ENCODE measurements at places on chromosomes 7 and 10.

- no peak overlapping the region for H3K4me3 ChIP-seq
- H3K36me3 ChIP-seq, result no peaks in the 10 kb centered on the region
- no peak for DNase-seq
- H3K27ac ChIP-seq, result no peak overlapping the region
- peaks cover 18% of the 10 kb centered on the region for H3K4me1 ChIP-seq
- H3K27me3 ChIP-seq, result no peaks in the 10 kb centered on the region
Observed at GRCh38 chr10:26770069-26770468, 72.6 kb downstream of the PDSS1 start.

DNA sequence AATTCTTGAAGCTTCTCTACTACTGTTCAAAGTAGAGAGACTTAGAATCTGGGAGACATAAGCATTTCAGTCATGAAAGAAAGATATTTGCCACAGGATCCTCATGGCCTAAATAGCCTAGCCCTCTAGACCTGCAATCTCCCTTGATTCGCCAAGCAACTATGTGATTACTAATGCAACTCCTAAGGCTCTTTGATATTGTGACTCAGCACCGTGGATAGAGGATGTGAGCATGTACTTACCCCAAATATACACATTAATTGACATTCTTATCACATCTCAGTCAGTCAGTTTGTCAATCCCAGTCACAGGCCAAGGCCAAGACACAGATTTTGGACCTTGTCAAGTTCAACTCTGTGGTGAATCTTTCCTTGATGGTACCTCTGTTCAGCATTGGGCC lies 42.6 kb downstream of the GPR37 start:
- no peaks in the 10 kb centered on the region for H3K36me3 ChIP-seq
- H3K4me3 ChIP-seq, result no peak overlapping the region
- no peaks in the 10 kb centered on the region for H3K27me3 ChIP-seq
- no peaks in the 10 kb centered on the region for H3K4me1 ChIP-seq
- no peak overlapping the region for H3K27ac ChIP-seq

DNA sequence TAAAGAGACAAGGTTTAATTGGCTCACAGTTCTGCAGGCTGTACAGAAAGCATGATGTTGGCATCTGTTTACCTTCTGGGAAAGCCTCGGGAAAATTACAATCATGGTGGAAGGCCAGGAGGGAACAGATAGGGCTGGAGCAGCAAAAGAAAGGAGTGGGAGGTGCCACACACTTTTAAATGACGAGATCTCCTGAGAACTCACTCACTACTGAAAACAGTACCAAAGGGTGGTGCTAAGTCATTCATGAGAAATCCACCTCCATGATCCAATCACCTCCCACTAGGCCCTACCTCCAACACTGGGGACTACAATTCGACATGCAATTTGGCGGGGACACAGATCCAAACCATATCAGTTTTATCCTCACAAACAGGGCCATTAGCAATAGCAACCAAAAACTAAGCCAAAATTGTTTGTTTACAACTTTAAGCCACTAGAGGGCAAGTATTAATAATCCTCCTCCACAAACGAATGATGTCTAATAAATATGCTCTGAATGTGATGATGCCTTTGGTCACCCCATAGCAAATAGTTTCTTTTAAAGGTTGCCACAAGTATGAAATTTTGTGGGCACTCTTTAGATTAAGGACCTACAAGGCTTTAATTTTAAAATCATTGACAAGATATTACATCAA lies 129.2 kb upstream of the NRBF2 start:
- peaks cover 7% of the 10 kb centered on the region for H3K27me3 ChIP-seq
- H3K36me3 ChIP-seq, result no peaks in the 10 kb centered on the region
- H3K27ac ChIP-seq, result no peak overlapping the region

- H3K4me3 ChIP-seq, result no peak overlapping the region
- no peak overlapping the region for H3K27ac ChIP-seq
- peak; percentile 50 for DNase-seq
- H3K4me1 ChIP-seq, result peaks cover 16% of the 10 kb centered on the region
Observed at GRCh38 chr7:100567751-100568175, 5.9 kb downstream of the SAP25 start.

DNA sequence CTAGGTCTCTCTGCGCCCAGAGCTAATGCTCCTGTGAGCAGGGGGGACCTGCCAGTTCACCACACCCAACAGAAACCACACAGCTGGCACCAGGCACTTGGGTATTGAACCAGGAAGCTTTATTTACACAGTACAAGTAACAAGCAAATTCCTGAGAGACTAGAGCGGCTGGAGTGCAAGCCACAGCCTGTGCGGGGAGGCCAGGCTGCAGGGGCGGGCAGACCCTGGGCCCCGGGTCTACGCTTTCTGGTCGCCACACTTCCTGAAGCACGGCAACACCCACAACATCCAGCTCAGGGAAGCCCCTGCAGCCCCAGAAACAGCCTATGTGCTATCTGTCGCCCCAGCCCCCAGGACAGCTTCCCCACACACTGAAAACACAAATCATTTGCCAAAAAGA lies 125.0 kb downstream of the FAM53B start:
- peaks cover 31% of the 10 kb centered on the region for H3K4me1 ChIP-seq
- no peaks in the 10 kb centered on the region for H3K36me3 ChIP-seq

DNA sequence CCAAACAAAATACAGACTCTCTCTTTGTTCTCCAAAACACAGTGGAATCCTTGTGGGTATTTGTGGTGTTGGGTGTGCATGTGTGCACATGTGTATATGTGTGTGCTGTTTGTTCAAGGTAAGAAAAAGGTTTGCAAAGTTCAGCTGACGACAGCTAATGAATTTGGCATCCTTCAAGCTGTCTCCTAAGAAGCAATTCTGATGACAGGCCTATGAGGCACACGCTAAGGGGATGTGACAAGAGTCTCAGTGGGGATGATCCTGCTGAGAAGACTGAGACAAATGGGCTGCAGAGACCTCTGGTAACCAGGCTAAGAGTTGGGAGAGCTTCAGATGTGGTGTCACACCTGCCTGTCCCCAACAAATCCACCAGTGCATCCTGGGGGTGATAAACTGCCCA lies 26.5 kb upstream of the CELF2 start:
- DNase-seq, result no peak
- H3K4me1 ChIP-seq, result peaks cover 4% of the 10 kb centered on the region
- H3K4me3 ChIP-seq, result no peak overlapping the region
- peaks cover 52% of the 10 kb centered on the region for H3K27me3 ChIP-seq

DNA sequence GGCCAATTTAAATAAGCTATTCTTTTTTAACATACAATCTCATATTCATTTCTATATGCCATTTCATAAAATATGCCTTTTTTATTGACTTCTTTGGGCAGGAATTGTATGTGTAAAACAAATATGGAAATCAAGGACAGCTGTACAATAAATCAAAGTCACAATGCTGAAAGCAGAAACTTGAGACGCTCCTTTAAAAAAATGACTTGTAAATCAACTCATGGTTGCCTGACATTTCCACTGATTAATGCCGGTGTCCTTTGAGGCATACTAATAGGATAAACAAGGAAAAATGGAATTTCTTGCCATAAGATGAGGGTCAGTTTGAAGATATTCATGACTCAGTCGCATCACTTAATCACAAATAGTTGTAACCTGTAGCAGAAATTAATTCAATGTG lies 247.4 kb upstream of the TEX47 start:
- H3K27me3 ChIP-seq, result no peaks in the 10 kb centered on the region
- DNase-seq, result no peak
- H3K4me1 ChIP-seq, result no peaks in the 10 kb centered on the region
- H3K27ac ChIP-seq, result no peak overlapping the region
- no peaks in the 10 kb centered on the region for H3K36me3 ChIP-seq

DNA sequence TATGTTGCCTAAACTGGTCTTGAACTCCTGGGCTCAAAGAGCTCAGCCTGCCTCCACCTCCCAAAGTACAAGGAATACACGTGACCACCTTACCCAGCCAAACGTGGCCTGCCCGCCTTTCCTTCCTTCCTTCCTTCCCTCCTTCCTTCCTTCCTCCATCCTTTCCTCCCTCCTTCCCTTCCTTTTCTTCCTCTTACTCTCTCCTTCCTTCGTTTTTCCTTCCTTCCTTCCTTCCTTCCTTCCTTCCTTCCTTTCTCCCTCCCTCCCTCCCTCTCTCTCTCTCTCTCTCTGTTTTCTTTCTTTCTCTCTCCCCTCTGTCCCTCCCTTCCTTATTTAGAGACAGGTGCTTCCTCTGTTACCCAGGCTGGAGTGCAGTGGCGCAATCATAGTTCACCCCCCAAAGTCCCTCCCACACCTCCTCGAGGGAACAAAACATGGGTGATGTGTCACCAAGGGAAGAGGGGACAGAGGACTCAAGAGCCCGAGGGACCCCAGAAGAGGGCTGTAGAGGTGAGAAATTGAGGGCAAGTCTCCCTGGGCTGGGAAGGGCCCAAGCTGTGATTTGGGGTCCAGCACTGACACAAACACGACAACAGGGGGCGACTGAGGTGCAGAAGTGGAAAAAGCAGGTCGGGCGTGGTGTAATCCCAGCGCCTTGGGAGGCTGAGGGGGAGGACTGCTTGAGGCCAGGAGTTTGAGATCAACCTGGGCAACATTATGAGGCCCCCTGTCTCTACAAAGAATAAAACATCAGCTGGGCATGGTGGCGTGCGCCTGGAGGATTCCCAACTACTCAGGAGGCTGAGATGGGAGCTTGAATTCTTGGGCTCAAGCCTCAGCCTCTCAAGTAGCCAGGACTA lies 28.1 kb downstream of the EPHB4 start:
- H3K27me3 ChIP-seq, result peaks cover 4% of the 10 kb centered on the region
- no peak overlapping the region for H3K27ac ChIP-seq

- DNase-seq, result no peak
- peaks cover 12% of the 10 kb centered on the region for H3K27me3 ChIP-seq
Observed at GRCh38 chr7:106779877-106780276, 85.2 kb upstream of the PIK3CG start.

All from natural killer cell treated with Interleukin-12 subunit alpha and Interleukin-12 subunit beta and Interleukin-15 and Interleukin-18, amount 100 ng/mL, for 72 hours (primary cell).